ENCODE measurements at places on chromosomes 11 and 22.

GRCh38 chr11:75981546-75981945 lies 166.5 kb downstream of the UVRAG start:
- DNase-seq: no peak

DNA sequence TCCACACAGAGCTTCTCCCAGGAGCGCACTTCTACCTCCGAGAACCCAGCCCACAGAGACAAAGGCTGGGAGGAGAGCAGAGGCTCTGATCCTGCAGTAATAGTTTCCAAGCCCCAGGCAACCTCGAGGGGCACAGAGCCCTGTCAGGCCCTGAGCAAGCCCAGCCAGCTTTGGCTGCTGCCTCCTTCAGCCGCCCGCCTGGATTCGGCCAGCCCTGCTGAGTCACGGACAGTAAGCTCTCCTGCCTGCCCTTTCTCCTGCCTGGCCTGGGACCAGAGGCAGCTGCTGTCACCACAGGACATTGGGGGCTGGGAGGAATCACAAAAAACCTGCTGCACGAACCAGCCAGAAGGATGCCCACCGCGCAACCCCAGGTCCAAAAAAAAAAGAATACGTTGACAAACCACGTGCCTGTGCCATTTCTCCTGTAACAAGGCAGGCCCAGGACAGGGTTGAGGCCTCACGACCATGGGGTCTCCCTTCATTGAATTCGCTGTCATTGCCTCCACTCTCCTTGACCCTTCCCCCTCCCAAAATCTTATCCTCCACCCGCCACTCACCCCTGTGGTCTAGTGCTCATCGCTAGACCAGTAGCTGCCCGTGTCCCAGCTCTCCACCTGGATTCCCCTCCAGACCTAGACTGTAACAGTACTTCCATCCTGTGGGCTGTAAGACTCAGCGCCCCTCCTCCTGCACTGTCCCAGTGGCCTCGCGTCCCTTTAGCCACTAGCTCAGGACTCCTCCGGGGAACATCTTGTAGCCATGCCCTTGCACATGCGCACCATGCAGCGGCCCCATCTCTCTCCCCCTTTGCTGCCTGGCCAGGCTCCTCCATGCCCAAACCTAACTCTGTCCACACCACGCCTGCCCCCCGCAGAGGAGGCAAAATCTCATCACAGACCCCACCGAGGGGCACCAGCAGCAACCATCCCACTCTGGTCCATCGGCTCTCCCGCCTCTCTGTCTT lies 7.4 kb upstream of the SLC22A12 start:
- no peak for DNase-seq

- no peak for DNase-seq
Observed at GRCh38 chr11:66722745-66723651, 6.0 kb downstream of the SPTBN2 start.

- no peak for DNase-seq
Observed at GRCh38 chr22:28014211-28015045, 95.4 kb upstream of the PITPNB start.

DNA sequence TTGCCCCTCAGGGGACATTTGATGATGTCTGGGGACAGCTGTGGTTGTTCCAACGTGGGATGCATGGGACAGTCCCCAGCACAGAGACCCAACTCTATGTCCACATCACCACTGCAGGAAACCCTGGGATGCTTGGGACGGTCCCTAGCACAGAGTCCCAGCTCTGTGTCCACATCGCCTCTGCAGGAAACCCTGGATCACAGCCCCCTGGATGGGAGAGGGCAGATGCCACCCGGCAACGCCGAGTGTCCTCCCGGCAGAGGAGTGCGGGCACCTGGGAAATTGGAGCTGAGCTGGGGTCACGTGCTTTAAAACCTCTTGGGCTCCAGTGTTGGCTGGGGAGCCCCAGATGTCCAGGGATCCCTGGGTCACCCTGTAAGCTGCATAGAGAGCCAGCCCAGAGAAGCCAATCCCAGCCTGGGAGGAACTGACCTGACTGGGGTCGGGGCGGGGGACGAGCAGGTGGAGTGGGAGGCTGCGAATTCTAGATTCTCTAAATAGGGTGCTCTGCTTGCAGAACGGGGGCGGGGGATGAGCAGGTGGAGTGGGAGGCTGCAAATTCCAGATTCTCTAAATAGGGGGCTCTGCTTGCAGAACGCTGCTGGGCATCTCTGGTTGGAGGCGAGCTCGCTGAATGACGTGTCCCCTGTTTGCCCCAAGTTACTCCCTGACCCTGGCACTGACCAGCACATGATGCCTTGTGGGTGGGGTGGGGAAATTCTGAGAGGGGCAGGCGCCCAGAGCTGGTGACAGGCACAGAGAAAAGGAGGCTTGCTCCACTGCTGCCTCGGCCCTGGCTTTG lies 1197.8 kb downstream of the BRD1 start:
- DNase-seq: no peak

GRCh38 chr22:18966748-18967147 lies 30.7 kb upstream of the PRODH start:
- no peak for DNase-seq

GRCh38 chr11:107301878-107302277 lies 155.7 kb downstream of the CWF19L2 start:
- DNase-seq: peak; percentile 4

- no peak for DNase-seq
Observed at GRCh38 chr22:44870021-44870420, 117.6 kb downstream of the ARHGAP8 start.

GRCh38 chr22:19176175-19176643 lies 2.3 kb downstream of the SLC25A1 start:
- no peak for DNase-seq

- no peak for DNase-seq
Observed at GRCh38 chr11:6303661-6304060, 16.6 kb downstream of the CAVIN3 start.

All from LNCaP clone FGC (cell line).